ENCODE measurements at places on chromosomes 16 and 17. TPM values are rescaled to one million over a fixed set of nuclear protein-coding genes. Genes with fewer than 3 reads are reported as not detected.

The CDH13 gene
- total RNA-seq: 154 TPM

The TBC1D3C gene
- 1.2 TPM for total RNA-seq

The PHB1 gene
- 128 TPM for total RNA-seq

The GJC1 gene
- 8.2 TPM for total RNA-seq

The TMC6 gene
- total RNA-seq: 2.9 TPM

The MYO15A gene
- total RNA-seq: 0.57 TPM

The CCDC154 gene
- total RNA-seq: 0.21 TPM

The GPR179 gene
- total RNA-seq: 0.05 TPM

The KRT31 gene
- 0.86 TPM for total RNA-seq

The TPSD1 gene
- total RNA-seq: not detected

The PAM16 gene
- 50.7 TPM for total RNA-seq

The KRT15 gene
- total RNA-seq: not detected

The CES5A gene
- total RNA-seq: not detected

The SLC16A6 gene
- 0.21 TPM for total RNA-seq

The KCNAB3 gene
- total RNA-seq: 0.10 TPM

The KCNJ12 gene
- total RNA-seq: 14.6 TPM

The RASL10B gene
- 1.3 TPM for total RNA-seq

The CPNE7 gene
- total RNA-seq: 8.1 TPM

The FN3K gene
- 0.42 TPM for total RNA-seq

The SCGB1C2 gene
- 1.1 TPM for total RNA-seq
